Cortex of kidney (tissue), 1 donor: ENCODE measurements at places on chromosomes 16 and 17.

DNA sequence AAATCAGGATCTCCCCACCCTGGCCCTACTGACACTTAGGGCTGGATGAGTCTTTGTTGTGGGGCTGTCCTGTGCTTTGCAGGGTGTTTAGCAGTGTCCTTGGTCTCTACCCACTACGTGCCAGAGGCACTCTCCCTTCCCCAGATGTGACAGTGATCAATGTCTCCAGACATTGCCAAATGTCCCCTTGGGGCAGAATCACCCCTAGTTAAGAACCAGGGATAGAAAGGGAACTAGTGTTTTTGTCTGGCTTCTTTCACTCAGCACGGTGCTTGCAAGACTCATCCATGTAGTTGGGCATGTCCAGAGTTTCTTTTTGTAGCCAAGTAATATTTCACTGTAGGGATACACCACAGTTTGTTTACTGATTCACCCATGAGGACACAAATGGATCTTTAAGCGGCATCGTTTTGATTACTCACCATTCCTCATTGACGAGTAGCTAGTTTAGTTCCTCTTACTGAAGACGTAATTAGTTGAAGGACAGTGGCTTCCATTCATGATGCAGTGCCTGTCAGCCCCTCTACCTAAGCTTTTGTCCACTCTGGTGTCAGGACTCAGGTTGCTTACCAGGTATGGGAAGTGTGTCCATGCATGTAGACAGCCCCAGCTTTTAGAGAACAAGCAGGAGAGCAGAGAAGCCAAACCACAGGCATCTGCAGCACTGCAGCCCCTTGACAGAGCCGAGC is 26.0 kb upstream of the ITGB4 start:
- no peak for DNase-seq

DNA sequence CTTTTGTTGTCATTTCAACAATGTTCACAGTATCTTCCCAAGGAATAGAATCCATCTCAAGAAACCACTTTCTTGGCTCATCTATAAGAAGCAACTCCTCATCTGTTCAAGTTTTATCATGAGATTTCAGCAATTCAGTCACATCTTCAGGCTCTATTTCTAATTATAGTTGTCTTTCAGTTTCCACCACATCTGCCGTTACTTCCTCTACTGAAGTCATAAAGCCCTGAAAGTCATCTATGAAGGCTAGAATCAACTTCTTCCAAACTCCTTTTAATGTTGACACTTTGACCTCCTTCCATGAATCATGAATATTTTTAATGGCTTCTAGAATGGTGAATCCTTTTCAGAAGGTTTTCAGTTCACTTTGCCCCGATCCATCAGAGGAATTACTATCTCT is 102.1 kb downstream of the CDH13 start:
- no peak for DNase-seq

GRCh38 chr16:89172171-89172527 is 601 bp downstream of the CDH15 start:
- no peak for DNase-seq

DNA sequence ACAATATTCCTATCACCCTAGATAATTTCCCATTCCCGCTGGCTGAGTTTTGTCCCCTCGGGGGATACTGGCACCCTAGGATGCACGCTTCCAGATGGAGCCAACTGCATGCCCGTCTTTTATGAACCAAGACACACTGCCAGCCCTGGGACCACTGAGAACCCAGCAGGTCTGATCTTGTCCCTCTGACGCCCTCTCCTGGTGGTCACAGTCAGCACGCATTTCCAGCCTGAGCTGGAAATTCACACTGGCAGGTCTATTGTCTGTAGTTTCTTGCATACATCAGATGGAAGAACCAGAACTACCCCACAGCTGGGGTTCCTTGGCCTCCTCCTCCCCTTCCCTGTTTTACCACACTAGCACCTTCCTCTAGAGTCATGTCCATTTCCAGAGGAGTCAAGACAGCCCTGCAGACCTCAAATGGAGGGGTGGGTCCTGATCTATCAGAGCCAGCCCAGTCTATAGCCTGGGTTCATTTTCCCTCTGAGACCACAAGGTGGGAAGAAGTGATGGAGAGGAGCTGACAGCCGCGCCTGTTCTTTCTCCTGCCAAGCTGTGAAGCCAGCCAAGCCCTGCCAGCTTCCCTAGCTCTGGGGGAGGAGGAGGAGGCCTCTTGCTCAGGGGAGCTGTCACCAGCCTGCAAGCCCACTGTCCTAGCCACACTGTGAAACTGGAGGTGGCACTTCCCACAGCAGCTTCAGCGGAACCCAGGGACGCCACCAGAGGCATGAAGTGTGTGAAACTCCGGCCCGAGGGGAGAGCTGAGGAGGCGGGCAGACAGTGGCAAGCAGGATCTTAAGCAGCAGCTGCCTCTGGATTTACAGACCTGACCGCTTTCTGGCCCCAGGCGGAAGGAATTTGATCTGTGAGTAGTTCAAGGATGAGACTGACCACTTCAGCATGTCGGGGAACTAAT is 29.3 kb downstream of the MXRA7 start:
- DNase-seq: no peak

DNA sequence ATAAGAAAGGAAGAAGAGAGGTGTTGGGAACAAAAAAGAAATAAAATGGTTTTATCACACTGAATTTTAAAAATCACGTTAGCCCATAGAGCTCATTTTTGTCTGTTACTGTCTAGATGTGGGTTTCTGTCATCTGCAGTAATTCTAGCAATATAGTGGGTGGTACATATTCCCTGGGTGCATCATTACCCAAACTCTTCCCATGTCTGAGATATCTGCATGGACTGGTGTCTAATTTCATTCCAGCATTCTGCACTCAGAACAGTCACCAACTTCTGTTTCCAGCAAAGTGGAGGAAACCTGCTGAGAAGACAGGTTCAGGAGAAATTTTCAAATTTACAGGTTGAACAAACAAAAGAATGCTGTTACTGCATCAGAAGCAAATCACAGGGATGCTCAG is 263.8 kb downstream of the CDH11 start:
- no peak for DNase-seq

DNA sequence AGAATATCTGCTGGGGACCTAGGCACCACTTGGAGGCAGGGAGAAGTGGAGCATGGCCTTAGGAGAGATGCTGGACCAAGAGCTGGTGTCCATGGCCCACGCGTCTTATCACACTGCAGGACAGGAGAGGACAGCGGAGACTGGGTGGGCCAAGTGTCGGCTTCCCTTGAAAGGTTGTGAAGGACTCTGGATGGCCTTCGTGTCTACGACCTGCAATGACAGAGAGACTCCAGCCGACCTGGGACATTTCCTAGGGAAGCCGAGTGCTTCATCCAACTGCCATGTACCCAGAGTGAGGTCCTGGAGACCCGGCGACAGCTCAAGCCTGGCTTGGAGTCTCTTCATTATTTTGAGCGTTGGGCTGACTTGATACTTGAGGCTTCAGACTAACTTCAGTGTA is 20.5 kb downstream of the C1QTNF1 start:
- DNase-seq: no peak

DNA sequence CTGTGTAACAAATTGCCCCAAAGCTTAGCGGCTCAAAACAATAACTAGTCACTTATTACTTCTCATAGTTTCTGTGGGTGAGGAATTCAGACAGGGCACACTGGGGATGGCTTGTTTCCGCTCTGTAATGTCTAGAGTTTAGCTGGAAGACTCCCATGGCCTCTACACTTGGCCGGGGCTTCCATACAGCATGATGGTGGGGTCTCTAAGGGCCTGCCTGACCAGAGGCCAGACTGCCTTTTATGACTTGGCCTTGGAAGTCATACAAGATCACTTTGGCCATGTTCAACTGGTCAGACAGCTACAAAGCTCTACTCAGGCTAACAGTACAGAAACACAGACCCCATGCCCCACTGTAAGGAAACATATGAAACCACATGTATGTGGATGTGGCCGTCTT is 8.2 kb downstream of the GLP2R start:
- DNase-seq: no peak
